ENCODE measurements at places on chromosomes 2 and 18.

DNA sequence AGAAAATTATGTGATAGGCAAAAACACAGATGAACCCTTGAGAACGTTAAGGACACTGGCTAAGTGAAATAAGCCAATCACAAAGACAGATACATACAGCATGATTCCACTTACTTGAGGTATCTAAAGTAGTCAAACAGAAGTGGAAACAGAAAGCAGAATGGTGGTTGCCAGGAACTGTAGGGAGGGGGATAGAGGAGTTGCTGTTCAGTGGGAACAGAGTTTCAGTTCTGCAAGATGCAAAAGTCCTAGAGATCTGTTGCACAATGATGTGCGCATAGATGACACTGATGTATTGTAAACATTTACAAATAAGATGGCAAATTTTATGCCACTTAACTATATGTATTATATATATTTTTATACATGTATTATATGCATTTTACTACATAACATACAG, 59.7 kb downstream of the POLE4 start:
- no peak for DNase-seq

DNA sequence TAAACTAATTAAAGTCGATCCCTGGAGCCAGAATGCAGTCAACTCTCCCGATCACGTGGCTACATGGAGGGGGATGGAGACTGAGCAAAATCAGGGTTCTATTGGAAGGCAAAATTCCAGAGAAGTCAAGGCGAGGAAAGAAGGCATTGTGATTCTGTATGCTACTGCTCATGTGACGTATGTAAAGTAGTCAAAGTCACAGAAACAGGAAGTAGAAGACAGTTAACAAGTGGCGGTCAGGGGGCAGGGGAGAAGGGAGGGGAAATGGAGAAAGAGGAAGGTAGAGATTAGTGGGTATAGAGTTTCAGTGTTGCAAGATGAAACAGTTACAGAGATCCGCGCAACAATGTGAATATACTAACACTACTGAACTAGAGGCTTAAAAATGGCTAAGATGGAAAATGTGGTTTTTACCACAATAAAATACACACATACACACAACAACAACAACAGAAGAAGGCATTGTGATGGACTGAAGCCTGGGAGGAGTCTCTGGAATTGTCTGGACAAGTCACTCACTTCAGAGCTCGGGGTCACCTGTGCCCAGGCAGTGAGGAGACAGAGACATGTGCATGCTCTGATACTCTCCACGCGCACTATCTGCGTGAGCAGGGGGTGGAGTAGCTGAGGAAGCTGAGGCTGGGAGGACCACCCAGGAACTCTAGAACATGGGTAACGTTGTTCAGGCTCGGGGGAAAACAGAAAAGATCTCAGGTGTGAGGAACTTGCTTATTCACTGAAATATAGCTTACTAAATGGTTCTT, 89.9 kb upstream of the CDCA7 start:
- no peak for DNase-seq

DNA sequence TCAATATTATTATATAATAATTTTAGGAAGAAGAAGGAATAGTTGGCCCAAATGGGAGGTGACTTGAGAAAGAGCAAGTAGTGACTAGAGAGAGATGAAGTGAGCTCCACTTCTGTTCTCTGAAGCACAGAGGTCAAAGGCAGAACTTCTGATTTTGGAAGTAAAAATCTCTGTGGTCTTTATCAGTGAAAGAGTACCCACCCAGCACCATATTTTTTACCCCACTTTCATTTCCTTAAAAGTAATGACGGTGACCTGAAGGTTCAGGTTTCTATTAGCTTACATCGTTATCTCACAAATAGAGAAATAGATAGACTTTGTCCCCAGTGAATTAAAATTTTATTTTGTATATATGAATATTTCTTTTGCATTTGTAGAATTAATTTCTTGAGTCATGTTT, 95.3 kb downstream of the CDH7 start:
- DNase-seq, result no peak

DNA sequence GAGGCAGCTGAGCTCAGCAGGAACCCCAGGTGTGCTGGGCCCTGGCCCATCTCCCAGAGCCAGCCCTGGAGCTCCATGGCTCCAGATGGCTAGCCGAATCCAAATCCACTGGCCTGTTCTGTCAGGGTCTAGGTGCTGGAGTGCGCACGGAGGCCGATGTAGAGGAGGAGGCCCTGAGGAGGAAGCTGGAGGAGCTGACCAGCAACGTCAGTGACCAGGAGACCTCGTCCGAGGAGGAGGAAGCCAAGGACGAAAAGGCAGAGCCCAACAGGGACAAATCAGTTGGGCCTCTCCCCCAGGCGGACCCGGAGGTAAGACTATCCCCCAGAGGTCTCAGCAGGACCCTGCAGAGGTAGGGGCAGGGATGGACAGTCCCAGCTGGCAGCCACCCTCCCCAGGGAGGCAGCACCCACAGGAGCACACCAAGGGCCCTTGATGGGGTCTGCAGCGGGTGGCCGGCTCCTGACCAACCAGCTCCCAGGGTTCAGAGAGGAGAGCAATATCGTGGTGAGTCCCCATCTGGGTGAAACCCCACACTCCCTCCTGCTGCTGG, 26.1 kb upstream of the PRLH start:
- DNase-seq, result no peak

DNA sequence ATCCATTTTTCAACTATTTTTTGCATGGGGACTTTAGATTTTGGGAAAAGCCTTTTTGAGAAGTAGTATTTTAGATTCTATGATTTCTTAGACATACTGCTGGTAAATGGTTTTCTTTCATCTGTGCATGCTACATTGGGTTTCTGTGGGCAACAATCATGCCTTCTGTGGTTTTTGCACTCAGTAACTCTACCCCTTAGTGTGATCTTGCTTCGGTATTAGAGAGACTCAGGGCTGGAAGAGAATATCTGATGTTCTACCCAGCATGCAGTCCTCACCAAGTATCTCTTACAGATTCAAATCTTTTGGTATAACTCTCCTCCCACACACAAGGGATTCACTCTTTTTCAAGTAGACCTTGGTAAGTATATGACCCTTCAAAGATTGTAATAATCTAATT, 183.0 kb downstream of the PMAIP1 start:
- no peak for DNase-seq
